ENCODE measurements at places on chromosomes 12 and 14. TPM values are rescaled to one million over a fixed set of nuclear protein-coding genes. Genes with fewer than 3 reads are reported as not detected.
A peak's percentile ranks its signal among the peaks of the same experiment; 100 is the strongest.

C14orf39 gene
- total RNA-seq = 0.08 TPM

PKP2 gene
- 2.2 TPM for total RNA-seq

CELA1 gene
- not detected for total RNA-seq

MIA2 gene
- 19.2 TPM for total RNA-seq

DNA sequence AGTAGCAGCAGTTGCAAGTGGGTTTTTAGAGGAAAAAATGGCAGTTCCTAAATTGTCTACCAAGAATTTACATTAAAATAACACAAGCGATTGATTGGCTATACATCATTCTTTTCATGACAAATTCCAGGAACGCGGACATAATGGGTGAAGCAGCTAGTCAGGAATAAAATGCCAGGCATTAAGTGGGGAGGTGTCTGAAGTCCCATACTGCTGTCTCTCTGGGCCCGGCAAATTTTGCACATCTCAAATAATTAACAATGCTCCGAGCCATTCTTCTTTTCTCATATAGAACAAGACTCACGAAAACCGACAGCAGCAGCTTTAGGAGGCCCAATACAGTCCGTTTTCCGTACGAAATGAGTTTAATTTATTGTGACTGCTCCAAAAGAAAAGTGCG, 696 bp downstream of the RPL36AL start:
- no peak for DNase-seq
- H3K36me3 ChIP-seq = peaks cover 15% of the 10 kb centered on the region
- H3K4me3 ChIP-seq = peak overlapping the region; percentile 92
- peak overlapping the region; percentile 97 for H3K27ac ChIP-seq
- no peaks in the 10 kb centered on the region for H3K27me3 ChIP-seq
- peaks cover 18% of the 10 kb centered on the region for H3K4me1 ChIP-seq

DNA sequence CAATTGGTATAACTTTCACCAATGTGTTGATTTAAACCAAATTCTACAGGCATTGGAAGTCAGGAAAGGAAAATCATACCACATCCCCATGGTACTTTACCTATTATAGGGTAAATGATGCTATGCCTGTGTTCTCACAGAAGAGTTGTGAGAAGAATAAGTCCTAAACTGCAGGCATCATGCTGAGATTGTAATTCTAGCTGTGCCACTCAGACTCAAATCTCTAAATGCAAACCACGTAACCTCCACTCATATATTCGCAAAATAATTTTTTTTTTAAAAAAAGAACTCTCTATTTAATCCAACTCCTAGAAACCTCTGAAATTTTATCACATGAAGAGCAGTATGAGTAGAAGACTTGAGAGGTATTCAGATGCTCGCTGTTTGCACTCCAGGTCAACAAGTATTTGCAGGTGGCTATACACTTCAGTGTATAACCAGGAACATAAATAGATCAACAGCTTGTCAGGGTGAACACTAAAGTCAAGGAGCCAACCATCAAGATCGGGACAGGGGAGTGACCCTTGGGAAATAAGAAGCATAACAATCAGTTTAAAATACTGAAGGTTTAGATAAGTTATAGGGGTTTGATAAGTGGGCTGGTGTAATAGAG, 110.1 kb downstream of the SLC25A21 start:
- H3K4me1 ChIP-seq = no peaks in the 10 kb centered on the region
- H3K27me3 ChIP-seq = no peaks in the 10 kb centered on the region
- DNase-seq = no peak
- H3K36me3 ChIP-seq = no peaks in the 10 kb centered on the region
- H3K4me3 ChIP-seq = no peak overlapping the region
- H3K27ac ChIP-seq = no peak overlapping the region

Data from Panc1 (cell line).